ENCODE measurements at places on chromosomes 4 and X.

- no peak for DNase-seq
These were observed 501.8 kb upstream of the GALNT7 start for GRCh38 chr4:172666711-172667368.

DNA sequence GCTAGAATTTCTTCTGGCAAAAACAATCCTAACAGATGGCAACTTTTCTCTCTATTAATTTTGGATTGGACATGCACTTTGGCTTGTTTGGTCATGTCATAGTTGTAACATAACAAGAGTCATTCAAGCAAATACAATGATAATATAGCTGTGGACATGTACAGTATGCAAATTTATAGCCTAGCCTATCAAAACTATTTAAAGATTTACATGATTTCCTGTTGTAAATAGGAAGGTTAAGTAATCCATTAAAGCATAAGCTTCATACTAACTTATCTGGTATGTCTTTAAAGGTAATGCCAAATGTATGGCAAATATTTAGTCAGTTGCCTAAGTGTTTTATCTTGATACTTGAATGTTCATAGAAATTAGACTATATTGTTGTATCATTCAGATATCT is 45.3 kb downstream of the RPA4 start:
- no peak for DNase-seq

- no peak for DNase-seq
These were observed 81.4 kb downstream of the DOCK11 start for GRCh38 chrX:118577041-118577440.

DNA sequence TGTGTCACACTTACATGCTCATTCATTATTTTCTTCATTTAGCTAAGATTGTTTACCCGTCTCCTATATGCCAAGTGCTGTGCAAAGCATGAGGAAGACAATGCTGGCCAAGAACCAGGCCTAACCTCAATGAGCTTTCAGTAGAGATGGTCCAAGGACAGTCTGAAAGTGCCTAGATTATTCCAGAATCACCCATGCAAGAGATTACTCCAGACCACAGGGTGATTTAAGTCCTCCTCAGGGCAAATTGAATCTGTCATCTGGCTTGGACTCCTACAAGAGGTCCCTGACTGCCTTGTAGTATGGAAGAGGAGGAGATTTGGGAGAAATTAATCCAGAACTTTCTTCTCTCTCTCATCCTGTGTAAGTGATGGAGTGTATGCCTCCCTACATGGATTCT is 99.4 kb upstream of the NDP start:
- no peak for DNase-seq

GRCh38 chr4:4226606-4227438 is at the start of gene OTOP1:
Gene OTOP1, minus strand, starts transcription at chr4:4226929. Its CDS starts 65 bp downstream, at chr4:4226864.
- no peak for DNase-seq

- DNase-seq: no peak
These were observed 1.4 kb downstream of the CCNI start for GRCh38 chr4:77074381-77074831.

DNA sequence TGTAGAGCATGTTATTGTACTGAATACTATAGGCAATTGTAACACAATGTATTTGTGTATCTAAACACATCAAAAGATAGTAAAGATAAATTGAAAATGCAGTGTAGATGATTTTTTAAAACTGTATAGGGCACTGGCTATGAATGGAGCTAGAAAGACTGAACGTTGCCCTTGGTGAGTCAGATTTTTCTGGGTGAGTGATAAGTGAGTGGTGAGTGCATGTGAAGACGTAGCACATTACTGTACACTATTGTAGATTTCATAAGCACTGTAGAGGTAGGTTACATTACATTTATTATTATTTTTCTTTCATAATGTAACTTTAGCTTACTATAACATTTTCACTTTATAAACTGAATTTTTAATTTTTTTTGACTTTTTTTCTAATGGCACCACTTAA is 1491.6 kb downstream of the TECRL start:
- no peak for DNase-seq

- DNase-seq: no peak
These were observed 73.8 kb downstream of the MTMR1 start for GRCh38 chrX:150767045-150767395.

DNA sequence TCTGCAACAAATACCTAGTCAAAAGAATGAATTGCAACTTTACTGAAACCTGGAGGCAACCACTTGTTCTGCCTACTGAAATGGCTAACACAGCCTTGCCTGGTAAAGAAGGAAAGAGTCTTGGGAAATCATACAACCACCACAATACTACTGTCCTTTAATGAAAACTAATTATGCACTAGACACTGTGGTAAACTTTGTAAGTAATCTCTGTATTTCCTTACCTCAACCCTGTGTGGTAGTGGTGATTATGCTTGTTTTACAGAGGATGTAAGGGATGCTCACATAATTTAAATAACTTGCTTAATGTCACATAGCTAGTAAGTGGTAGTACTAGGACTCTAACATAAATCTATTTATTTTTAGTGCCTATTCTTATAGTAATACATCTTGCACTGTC is 44.7 kb downstream of the TMEM156 start:
- no peak for DNase-seq

DNA sequence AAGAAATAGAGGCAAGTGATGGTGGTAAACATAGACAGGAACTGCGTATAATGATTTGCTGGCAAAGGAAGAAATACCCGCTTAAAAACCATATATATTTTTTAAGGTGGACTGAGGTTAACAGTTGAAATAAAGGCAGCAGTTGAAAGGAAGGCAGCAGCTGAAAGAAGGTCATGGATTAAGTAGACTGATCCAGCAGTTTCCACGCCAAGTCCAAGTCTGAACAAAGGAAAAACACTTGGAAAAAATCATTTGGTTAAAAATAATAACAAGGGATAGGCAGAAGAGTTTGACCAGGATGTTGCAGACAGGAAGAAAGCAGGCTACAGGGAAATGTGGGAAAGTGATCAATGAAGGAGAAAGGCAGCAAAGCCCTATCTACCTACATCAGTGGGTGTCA is 93.6 kb downstream of the AMELX start:
- DNase-seq: no peak

DNA sequence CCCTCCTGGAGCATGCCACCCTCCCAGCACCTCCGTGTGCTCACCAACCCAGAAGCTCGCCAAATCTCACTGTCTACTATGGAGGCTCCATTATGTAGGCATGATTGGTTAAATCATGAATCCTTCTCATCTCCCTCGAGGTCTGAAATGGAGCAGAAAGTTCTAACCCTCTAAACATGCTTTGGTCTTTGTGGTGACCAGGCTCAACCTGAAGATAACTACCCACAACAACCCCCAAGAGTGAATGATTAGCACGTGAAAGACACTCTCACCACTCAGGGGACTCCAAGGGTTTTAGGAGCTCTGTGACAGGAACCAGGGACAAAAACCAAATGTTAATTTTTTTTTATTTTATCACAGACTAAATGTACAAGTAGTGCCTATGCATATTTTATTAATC is 47.2 kb downstream of the APBB2 start:
- no peak for DNase-seq

DNA sequence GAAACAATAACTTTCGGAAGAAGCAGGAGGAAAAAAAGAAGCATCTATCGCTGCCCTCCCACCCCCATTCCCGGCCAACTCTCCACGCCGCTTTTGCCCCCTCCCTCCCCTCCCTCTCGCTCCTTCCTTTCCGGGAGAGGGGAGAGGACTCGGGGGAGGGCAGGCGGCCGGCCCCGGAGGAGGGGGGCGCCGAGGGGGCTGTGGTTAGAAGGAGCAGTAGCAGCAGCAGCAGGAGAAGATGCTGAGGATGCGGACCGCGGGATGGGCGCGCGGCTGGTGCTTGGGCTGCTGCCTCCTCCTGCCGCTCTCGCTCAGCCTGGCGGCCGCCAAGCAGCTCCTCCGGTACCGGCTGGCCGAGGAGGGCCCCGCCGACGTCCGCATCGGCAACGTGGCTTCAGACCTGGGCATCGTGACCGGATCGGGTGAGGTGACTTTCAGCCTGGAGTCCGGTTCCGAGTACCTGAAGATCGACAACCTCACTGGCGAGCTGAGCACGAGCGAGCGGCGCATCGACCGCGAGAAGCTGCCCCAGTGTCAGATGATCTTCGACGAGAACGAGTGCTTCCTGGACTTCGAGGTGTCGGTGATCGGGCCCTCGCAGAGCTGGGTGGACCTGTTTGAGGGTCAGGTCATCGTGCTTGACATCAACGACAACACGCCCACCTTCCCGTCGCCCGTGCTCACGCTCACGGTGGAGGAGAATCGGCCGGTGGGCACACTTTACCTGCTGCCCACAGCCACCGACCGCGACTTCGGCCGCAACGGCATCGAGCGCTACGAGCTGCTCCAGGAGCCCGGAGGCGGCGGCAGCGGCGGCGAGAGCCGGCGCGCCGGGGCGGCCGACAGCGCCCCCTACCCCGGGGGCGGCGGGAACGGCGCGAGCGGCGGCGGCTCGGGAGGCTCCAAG is 1.3 kb downstream of the PCDH7 start:
- DNase-seq: no peak

DNA sequence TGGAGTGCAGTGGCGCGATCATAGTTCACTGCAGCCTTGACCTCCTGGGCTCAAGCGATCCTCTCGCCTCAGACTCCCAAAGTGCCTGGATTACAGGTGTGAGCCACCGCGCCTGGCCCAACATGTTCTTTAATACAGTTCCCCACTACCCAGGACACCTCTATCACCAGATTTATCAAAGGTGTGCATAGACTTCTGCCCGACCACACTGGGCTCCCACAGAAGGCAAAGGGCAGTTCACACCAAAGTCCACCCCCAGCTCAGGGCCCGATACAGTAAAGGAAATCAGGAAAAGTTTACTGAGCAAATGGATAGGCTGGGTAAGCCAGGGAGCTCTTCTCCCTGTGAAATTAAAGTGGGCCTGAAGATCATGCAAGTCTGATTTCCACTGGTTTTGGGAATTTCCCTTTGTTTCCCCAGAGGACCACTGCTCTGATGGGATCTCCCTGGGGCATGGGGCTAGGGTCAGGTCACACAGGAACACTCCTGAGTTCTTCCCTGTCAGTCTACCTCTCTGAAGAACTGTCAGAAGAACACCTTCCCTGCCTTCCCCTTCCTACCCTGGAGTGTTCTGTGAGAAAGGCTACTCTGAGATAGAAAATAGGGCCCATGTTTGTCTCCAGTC is 17.7 kb upstream of the PIM2 start:
- DNase-seq: no peak

DNA sequence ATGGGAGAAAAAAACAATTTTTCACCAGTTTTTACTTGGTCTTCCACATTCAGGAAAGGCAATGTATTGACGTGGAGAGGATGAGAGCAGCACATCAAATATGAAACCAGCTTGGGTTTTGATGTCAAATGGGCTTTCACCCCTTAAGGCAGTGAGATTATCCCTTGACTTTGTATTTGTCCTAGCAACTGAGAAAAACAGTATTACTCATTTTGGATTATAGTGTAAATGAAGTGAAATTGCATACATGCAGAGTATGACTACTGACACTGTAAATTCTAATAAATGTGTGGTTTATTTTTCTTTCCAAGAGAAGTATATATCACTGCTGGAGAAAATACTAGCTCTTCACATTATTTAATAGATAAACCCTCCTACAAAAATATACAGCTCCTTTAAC is 863.6 kb upstream of the IGFBP7 start:
- no peak for DNase-seq

GRCh38 chrX:132207996-132208395 is 11.3 kb downstream of the RAP2C start:
- DNase-seq: no peak

GRCh38 chr4:173508386-173509035 is 21.5 kb downstream of the HAND2 start:
- DNase-seq: no peak

DNA sequence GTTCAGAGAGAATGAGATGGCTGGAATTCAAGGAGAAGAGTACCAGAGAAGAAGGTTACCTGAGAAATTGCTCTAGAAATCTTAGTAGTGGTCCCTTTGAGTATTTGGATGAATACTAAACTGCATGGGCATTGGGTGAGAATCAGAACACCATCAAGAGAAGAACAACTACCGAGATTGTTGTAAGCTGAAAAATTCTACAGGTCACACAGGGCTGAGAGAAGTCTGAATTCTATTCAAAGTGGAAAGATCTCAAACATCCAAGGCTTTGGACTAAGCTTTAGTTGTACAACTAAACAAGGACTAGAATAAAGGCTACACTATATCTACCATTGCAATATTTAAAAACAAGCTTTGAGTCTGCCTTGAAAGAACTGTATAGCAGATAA is 40.8 kb downstream of the LRBA start:
- no peak for DNase-seq

DNA sequence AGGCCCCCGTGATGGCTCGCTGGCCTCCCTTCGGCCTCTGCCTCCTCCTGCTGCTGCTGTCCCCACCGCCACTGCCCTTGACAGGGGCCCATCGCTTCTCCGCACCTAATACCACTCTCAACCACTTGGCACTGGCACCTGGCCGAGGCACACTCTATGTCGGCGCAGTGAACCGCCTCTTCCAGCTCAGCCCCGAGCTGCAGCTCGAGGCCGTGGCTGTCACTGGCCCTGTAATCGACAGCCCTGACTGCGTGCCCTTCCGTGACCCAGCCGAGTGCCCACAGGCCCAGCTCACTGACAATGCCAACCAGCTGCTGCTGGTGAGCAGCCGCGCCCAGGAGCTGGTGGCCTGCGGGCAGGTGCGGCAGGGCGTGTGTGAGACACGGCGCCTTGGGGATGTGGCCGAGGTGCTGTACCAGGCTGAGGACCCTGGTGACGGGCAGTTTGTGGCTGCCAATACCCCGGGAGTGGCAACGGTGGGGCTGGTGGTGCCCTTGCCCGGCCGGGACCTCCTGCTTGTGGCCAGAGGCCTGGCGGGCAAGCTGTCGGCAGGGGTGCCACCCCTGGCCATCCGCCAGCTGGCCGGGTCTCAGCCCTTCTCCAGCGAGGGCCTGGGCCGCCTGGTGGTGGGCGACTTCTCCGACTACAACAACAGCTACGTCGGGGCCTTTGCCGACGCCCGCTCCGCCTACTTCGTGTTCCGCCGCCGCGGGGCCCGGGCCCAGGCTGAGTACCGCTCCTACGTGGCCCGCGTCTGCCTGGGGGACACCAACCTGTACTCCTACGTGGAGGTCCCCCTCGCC is 3.0 kb downstream of the PLXNB3 start:
- DNase-seq: no peak

GRCh38 chrX:55120761-55121358 is 32.0 kb downstream of the PAGE2 start:
- no peak for DNase-seq

- DNase-seq: no peak
These were observed 856.9 kb upstream of the FRG1 start for GRCh38 chr4:189083769-189084168.

GRCh38 chrX:105973387-105973739 is 65.2 kb downstream of the SERPINA7 start:
- no peak for DNase-seq

GRCh38 chr4:75723163-75724065 is 963 bp upstream of the USO1 start:
- no peak for DNase-seq

- DNase-seq: no peak
These were observed 138.4 kb downstream of the SCLT1 start for GRCh38 chr4:128954941-128955340.

- DNase-seq: no peak
These were observed 10.7 kb upstream of the CXCL8 start for GRCh38 chr4:73729534-73730165.

- no peak for DNase-seq
These were observed 12.5 kb upstream of the RAB28 start for GRCh38 chr4:13496605-13497004.

- DNase-seq: no peak
These were observed 3.1 kb downstream of the FRMPD3 start for GRCh38 chrX:107452581-107452980.
